ENCODE measurements at places on chromosomes 1 and 21. TPM values are rescaled to one million over a fixed set of nuclear protein-coding genes. Genes with fewer than 3 reads are reported as not detected.

CRP gene
- 0.32 TPM for total RNA-seq

EXTL1 gene
- 0.29 TPM for total RNA-seq

OLIG2 gene
- not detected for total RNA-seq

LCE3D gene
- total RNA-seq = not detected

C1orf94 gene
- not detected for total RNA-seq

CNIH3 gene
- 2.4 TPM for total RNA-seq

DNA sequence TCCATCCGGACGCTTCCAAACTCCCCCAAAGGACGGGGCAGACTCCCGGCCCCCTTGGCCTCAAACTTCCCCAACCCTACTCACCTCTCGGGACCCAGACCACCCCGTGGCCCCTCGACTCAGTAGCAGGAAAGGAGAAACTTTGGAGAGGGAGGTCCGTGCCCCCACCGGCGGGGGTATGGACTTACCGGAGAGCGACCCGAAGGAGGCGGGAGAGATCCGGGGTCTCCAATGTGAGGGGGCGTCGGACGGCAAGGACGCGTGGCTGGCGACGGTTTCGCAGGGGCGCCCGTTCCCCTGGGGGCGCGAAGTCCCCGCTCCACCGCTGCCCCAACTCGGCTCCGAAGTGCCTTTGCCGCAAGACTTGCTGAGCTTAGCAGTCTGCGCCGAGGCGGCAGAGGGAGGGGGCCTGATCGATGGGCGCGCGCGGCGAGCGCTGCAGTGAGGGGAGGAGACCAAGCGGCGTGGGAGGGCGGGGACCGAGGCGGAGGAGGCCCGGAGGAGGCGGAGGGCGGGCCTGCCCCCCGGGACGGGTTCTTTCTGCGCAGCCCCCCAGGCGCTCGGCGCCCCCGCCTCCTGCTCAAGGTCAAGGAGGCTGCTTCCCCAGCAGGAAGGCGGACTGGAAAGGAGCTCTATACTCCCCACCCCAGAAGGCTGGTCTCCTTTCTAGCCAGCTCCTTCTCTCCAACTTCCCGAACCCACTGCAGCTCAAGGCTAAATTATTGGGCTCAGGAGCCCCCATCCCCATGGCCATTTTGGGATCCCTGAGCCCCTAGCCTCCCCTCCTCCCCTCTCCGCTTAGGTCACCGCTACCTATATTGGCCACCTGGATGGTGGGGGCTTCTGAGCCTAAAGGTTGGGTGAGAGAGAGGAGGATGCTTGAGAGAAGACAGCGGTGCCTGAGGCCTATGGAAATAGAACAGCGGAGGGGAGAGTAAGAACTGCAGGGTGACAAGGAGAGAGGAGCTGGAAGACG is at the start of gene SYT2:
SYT2 (minus strand) TSS at position 385 of the 976 bp plus-strand sequence. CDS start 104,682 bp downstream, outside the sequence.
- no peaks in the 10 kb centered on the region for H3K36me3 ChIP-seq
- no peak within 1 kb of the TSS for H3K27ac ChIP-seq
- no peaks in the 10 kb centered on the region for H3K4me1 ChIP-seq

GRCh38 chr1:117093091-117093534 is 28.4 kb downstream of the TRIM45 start:
- peaks cover 2% of the 10 kb centered on the region for H3K36me3 ChIP-seq
- peak; percentile 76 for DNase-seq
- H3K27me3 ChIP-seq = no peaks in the 10 kb centered on the region

- no peak for DNase-seq
- H3K27me3 ChIP-seq = no peaks in the 10 kb centered on the region
- H3K27ac ChIP-seq = no peak overlapping the region
- no peak overlapping the region for H3K4me3 ChIP-seq
- H3K36me3 ChIP-seq = no peaks in the 10 kb centered on the region
- no peaks in the 10 kb centered on the region for H3K4me1 ChIP-seq
These were observed 70.7 kb upstream of the ZNF644 start for GRCh38 chr1:91092503-91092902.

GRCh38 chr1:45884700-45885099 is 81.3 kb downstream of the MAST2 start:
- H3K36me3 ChIP-seq = no peaks in the 10 kb centered on the region
- no peaks in the 10 kb centered on the region for H3K27me3 ChIP-seq
- H3K4me3 ChIP-seq = no peak overlapping the region
- DNase-seq = no peak
- H3K27ac ChIP-seq = no peak overlapping the region
- no peaks in the 10 kb centered on the region for H3K4me1 ChIP-seq

DNA sequence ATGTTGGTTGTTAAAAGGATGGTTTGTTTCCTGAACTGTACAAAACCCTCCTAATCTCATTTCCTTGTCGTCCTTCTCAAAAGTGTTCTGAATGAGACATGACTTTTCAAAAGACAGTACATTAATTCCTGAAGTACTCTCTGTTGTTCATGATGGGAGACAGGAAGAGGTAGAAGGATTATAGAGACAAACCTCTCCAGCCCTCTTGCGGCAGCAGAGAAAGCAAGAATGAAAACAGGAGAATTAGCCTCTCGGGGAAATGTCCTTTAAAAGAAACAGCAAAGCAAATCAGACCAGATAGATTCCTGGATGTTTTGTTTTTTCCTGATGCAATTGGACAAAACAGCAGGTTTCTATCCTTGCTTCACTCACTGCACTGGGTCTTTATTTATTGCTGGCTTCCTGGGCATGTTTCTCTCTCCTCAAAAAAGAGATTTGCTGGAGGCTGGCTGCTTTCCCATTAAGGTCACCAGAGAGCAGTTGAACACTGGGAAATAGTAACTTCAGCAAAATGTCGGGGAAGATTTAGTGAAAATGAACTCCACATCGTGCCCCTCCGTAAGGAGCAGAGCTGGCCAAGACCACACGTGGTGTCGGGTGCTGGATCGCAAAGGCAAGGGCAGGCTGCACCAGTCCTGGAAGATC is 145.8 kb upstream of the SYT6 start:
- no peaks in the 10 kb centered on the region for H3K4me1 ChIP-seq
- H3K36me3 ChIP-seq = no peaks in the 10 kb centered on the region
- DNase-seq = no peak
- no peaks in the 10 kb centered on the region for H3K27me3 ChIP-seq
- no peak overlapping the region for H3K27ac ChIP-seq

DNA sequence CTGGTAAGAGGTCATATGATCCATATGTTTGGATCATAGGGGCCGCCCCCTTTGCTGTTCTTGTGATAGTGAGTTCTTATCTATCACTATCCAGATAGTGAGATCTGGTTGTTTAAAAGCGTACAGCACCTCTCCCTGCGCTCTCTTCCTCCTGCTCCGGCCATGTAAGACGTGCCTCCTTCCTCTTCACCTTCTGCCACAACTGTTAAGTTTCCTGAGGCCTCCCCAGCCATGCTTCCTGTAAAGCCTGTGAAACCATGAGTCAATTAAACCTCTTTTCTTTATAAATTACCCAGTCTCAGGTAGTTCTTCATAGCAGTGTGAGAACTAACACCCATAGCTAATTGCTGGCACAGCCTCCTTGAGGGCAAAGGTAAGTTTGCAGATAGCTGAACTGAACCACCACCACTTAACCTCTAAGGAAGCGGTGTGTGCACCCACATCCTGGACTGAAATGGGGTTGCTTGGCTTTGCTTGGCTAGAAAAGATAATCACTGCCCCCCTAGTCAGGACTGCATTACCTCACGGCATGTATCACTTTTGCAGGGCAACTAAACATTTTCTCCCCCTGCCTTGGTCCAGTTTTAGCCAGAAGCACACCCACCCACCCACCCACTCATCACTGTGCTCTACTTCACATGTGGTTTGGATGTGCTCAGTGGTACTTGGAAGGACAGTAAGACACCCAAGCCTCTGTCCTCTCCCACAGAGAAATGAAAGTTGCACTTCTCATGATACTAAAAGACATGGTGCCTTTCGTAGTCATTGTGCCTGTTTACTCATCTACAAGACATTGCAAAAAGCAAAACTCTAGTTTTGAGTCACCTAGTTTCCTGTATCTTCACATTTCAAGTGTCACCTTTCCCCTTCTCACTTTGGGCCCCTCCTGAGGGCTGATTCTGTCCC is 23.1 kb upstream of the PTAFR start:
- H3K4me3 ChIP-seq = no peak overlapping the region
- H3K27me3 ChIP-seq = no peaks in the 10 kb centered on the region
- no peaks in the 10 kb centered on the region for H3K36me3 ChIP-seq
- H3K27ac ChIP-seq = no peak overlapping the region

DNA sequence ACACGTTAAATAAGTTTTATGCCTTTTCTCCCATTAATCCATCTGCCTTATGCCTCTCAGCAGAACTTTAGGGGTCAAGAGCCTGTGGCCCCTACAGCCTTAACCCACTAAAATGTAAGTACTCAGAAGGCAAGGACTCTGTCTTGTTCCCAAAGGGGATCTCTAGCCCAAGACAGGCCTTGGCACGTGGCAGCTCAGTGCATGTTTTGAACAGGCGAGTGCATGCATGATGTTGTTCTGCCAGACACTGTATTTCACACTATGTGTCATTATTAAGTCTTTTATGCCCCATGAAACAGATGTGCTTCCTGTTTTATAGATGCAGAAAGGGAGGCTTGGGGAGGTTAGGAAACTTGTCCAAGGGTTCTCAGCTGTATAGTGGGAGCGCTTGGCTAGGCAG is 102.8 kb downstream of the ETS2 start:
- no peaks in the 10 kb centered on the region for H3K4me1 ChIP-seq
- no peak for DNase-seq
- no peak overlapping the region for H3K4me3 ChIP-seq

- no peak overlapping the region for H3K27ac ChIP-seq
- H3K36me3 ChIP-seq = no peaks in the 10 kb centered on the region
- no peaks in the 10 kb centered on the region for H3K4me1 ChIP-seq
- no peak for DNase-seq
These were observed 59.3 kb downstream of the AK4 start for GRCh38 chr1:65207317-65207716.

DNA sequence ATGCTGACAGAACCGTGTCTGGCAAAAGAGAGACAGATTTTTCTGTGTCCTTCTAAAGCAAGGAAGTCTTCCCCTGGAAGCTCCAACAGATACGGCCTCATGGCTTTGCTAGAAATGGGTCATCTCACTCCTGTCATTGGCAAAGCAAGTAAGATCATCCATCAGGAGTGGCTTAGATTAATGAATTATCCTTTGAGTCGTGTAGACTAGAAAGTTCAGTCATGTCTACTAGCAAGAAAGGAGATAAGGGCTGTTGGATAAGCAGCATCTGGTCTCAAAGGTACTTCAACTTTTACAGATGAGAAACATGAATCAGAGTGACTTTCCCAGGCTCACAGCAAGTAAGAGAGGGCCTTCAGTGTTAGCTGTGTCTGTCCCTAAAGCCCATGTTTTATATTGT is 3.4 kb upstream of the AGO3 start:
- no peaks in the 10 kb centered on the region for H3K27me3 ChIP-seq
- H3K4me1 ChIP-seq = no peaks in the 10 kb centered on the region
- peaks cover 2% of the 10 kb centered on the region for H3K36me3 ChIP-seq
- H3K27ac ChIP-seq = no peak overlapping the region
- no peak overlapping the region for H3K4me3 ChIP-seq

DNA sequence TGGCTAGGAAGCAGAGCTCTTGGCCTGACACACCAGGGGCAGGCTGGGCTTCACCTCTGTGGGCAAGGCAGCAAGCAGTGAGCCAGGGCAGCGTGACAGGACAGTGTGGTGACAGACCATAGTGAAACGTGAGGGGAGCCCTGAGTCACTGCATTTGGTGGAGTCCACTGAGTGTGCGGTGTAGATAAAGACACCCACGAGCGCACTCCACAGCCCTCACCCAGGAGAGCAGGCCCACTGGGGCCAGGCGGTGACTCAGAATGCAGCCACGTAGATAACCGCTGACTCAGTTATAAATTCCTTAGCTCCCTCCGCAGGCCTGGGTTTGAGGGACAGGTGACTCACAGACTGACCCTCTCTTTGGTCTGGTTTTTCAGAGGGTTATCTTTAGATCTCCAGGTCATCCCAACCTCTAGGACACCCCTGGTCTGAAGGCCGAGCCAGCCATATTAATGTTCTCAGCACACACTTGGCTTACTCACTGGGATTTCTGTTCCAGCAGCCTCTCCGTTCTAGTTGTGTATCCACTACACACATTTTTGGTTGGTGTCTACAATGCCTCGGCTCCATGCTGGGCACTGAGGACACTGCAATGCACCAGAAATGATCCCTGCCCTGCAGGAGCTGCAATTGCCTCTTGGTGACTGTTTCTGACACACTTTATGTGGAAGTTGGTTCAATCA is 90.2 kb upstream of the TSPAN2 start:
- H3K4me3 ChIP-seq = no peak overlapping the region
- H3K4me1 ChIP-seq = no peaks in the 10 kb centered on the region
- H3K27ac ChIP-seq = no peak overlapping the region
- H3K27me3 ChIP-seq = no peaks in the 10 kb centered on the region
- no peak for DNase-seq
- H3K36me3 ChIP-seq = no peaks in the 10 kb centered on the region

DNA sequence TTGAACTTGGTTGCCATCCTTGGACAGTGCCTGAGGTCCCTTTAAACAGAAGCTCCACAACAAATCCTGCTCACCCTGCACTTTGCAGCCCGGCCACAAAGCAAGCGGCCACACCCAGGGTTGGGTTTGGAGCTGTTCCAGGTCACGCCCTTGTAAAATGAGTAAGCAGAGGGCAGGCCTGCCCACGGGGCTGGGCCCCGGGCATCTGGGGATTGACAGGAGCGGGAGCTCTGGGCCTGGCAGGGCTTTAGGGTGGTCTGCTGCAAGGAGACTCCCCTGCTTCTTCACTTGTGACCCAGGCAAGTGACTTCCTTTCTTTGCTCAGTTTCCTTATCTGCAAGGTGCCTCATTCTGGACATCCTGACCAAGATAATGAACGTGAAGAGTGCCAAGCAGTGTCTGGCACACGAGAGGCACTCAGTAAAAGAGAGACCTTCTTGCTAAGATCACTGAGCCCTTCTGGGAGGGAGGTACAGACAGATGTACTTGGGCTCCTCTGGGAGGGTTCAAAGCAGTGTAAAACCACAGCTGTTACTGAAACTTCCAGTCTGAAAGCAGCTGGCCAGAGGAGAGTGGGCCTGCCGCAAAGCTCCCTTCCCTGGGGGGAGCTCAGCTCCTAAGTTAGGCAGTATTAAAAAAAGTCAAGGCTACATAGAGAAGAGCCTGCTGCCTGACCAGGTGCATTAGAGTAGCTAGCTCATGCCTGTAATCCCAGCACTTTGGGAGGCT is 2.6 kb downstream of the E2F2 start:
- H3K4me3 ChIP-seq = no peak overlapping the region
- H3K4me1 ChIP-seq = no peaks in the 10 kb centered on the region
- no peaks in the 10 kb centered on the region for H3K36me3 ChIP-seq
- DNase-seq = peak; percentile 91
- no peak overlapping the region for H3K27ac ChIP-seq

- DNase-seq = no peak
- H3K27ac ChIP-seq = no peak overlapping the region
These were observed 246.0 kb upstream of the AJAP1 start for GRCh38 chr1:4408380-4408779.

- no peaks in the 10 kb centered on the region for H3K27me3 ChIP-seq
- DNase-seq = peak; percentile 83
- H3K27ac ChIP-seq = no peak overlapping the region
- H3K4me1 ChIP-seq = no peaks in the 10 kb centered on the region
- no peak overlapping the region for H3K4me3 ChIP-seq
These were observed 75.0 kb downstream of the CLIC6 start for GRCh38 chr21:34743831-34744230.

DNA sequence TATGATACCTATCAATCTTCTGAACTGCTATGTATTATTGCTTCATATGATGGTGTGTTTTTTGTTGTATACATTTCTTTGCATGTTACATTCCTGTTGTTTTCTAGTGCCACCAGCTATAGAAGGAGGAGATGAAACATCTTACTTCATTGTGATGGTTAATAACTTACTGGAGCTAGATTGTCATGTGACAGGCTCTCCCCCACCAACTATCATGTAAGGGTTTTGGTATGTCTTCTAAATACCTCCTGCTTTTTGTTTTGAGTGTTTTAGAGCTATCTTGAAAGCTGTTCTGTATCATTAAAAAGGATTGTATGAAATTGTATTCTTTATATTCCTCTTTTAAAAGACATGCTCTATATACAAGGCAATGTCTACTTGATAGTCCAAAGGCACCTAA is 282.7 kb downstream of the HMCN1 start:
- H3K36me3 ChIP-seq = no peaks in the 10 kb centered on the region
- H3K27me3 ChIP-seq = no peaks in the 10 kb centered on the region
- no peak overlapping the region for H3K27ac ChIP-seq
